T-cell (primary cell): ENCODE measurements at places on chromosomes 4 and X. TPM values are rescaled to one million over a fixed set of nuclear protein-coding genes. Genes with fewer than 3 reads are reported as not detected.

DNA sequence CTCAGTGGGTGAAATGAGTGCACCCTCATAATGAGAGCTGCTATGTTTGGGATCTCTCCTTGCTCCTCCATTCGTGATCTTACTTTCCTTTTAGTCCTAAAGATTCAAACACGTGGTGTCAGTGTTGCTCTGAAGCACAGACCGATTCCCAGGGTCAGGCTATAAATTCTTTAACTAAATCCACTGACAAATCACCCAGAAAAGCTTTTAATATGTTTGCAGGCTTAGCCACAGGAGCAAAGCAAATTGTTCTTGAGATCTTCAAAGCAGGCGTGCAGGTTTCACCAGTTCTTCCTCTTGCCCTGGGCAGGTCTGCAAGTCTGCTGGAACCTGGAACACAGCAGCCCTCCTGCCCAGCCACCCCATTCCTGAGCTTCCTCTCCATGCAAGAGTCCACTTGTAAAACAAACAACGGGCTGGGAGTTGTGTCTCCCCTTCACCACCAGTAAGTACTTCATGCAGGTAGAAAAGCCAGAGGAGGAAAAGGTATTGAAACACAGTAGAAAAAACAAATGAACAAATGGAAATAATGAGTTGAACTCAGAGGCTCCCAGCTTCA lies 70.1 kb upstream of the ENPP6 start:
- DNase-seq: no peak

GRCh38 chr4:48891028-48891619 lies 15.4 kb downstream of the OCIAD2 start:
- no peak for DNase-seq

GRCh38 chr4:25051534-25051933 lies 20.8 kb upstream of the LGI2 start:
- no peak for DNase-seq

RPA4 gene
- 0.78 TPM for total RNA-seq

- DNase-seq: no peak
These were observed 37.3 kb upstream of the IGFBP7 start for GRCh38 chr4:57147335-57148060.

DNA sequence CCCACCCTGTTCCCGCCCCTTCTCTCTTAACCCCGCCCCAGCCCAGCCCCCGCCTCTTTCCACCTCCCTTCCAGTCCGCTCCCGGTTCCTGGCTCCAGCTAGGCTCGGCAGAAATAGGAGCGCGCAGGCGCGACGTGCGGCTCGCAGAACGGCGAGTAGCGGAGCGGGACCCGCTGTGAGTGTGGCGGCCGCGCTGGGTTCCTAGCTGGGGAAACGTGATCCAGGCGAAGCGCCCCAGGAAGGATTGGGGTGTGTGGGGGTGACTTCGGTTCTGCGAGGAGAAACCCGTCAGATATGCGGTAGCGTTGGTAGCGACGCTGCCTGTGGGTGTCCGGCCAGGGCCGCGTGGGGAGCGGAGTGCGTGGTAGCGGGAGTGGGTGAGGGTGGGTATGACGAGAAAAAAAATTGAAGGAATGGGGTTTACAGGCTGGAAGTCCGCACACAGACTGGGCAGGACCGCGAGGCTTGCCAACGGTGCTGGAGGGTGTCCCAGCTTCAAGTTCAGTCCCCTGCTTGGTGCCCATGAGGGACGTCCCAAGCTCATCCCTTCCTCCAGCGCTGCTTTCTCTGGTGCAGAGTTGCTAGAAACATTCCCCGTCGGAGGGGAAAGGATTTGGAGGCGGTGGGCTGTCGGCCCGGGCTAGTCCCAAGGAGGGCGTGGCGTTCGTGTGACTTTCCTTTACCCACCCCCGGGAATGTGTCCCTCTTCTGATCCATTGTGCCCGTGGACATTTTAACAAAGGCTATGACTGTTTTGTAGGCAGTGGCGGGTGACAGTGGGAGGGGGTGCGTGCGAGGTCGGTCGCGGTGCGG lies at the start of gene PRRG1:
Gene PRRG1, plus strand, starts transcription at position 144 of the 813 bp plus-strand sequence. CDS start 56,886 bp downstream, outside the sequence.
- no peak for DNase-seq
